ENCODE measurements at places on chromosomes 12 and 14.

GRCh38 chr14:51682411-51682810 is 30.7 kb downstream of the FRMD6 start:
- no peak for DNase-seq

DNA sequence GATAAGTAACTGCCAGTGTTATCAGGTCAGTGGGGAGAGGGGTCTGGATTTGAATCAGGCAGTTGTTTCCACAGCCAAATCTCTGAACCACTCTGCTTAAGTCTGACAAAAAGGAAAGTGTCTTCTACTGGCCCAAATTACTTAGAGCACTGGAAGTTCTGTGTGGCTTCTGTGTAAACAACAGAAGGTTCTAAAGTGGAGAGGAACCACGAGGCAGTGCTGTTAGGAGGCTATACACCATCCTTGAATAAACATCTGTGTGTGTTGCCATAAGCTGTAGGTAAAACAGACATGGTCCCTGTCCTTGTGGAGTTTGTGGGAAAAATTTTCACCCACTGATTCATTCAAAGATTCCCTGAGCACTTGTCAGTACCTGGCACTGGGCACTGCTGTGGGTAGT is 50.0 kb downstream of the GALNT4 start:
- no peak for DNase-seq

DNA sequence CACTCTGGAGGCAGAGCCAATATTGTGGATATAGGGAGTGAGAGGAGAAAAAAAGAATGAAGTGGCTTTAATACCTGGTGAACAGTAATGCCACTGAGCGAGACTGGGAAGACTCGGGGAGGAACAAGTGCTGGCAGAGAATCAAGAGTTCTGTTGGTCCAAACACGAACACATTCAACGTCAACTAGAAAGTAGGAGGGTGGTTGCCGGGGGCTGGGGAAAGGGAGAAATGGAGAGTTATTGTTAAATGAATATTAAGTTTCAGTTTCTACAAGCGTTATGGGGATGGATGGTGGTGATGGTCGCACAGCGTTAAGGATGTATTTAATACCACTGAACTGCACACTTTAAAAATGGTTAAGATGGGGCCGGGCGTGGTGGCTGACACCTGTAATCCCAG is 2.8 kb downstream of the SPRING1 start:
- DNase-seq, result no peak

GRCh38 chr12:69843608-69844007 is 18.6 kb downstream of the MYRFL start:
- DNase-seq, result no peak
